ENCODE measurements at places on chromosomes 7 and 10. TPM values are rescaled to one million over a fixed set of nuclear protein-coding genes. Genes with fewer than 3 reads are reported as not detected.

GRCh38 chr7:129825209-129825970, 127.4 kb downstream of the UBE2H start:
- peak; percentile 91 for DNase-seq

DNA sequence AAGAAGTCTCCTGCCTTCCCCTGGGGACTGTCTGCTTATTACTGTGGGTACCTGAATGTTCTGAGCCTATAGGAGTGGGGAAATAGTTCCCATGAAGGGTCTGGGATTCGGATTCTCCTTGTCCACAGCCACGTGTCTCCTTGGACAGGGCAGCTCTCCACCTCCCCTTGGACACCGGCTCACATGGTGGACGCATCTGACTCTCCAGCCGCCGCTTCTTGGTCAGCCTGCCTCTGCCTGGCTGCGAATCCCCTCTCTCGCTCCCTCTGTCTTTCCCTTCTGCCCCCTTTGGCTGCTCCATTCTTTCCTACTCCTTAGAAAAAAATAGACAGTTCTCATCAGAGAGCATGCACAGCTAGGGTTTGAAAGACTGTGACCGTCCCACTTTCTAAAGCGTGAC, 46.9 kb downstream of the JAKMIP3 start:
- no peak for DNase-seq

The RHOBTB1 gene
- 38.0 TPM for total RNA-seq

The TPST1 gene
- 78.8 TPM for total RNA-seq

The TSC22D4 gene
- total RNA-seq: 28.0 TPM

The AMZ1 gene
- total RNA-seq: under 0.01 TPM

DNA sequence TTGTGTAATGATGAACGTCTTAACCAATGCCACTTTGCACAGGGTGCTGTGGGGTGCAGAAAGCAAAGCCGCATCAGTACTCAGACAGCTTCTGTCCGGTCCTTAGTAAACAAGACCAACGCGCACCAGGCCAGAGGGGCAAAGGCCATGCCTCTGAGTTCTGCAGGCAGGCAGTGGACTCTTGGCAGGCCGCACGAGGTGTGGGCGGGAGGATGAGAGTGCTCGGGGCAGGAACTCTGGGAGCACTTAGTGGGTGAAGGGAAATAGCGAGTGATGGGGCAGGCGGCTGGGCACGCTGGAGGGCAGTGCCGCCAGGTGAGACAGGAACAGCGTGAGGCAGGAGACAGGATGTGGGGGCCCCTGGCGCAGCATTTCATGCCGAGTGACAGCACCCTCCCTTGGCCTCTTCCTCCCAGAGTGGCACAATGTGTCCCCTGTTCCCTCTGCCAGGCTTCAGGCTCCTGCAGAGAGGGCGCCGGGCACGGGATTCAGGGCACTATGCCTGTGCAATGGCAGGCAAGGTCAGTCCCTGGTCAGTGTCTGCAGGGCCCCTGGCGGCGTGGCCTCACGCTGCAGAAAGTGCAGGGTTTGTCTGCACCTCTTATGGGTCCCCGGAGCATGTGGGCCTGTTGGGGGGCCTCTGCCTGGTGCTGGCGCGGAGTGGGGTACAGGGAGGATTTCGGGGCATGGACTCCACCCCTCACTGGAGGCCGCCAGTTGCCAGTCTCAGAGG, 60.4 kb downstream of the VIPR2 start:
- DNase-seq: no peak

GRCh38 chr7:19020062-19020461, 97.4 kb downstream of the TWIST1 start:
- DNase-seq: no peak

GRCh38 chr7:36278620-36279172, 111.0 kb upstream of the ANLN start:
- DNase-seq: no peak

The CLIP2 gene
- 61.0 TPM for total RNA-seq

The NRCAM gene
- 1.7 TPM for total RNA-seq

DNA sequence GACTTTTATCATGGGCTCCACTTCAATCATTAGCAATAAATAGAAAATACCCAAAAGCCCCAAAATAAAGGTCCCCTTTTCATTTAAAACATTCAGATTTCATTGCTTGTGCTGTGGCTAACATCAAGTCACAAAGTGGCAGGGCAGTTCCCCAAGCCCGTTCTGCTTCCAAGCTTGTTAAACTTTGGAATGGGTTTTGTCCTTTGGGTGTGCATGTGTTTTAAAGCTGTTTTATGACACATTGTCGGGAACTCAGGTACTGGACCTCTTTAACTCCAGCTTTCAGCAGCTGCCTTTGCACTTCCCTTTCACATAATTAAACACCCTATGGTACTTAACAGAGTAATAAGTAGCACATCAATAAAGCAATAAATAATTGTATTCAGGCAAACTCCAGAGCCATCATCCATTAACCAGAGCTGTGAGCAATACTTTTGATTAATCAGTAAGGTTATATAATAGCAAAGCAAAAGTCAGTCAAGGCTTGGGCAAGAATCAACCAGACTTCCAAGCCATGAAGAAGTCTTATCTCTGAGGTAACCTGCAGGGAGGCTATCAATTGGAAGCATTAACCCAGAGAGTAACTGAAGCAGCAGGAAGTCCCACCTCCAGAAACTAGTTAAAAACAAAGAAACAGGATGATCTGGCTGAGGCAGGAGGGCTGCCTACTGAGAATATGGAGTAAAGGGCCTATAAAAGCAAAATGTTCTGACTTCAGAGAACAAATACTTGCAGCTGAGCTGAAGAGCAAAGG, 56.1 kb upstream of the ARID5B start:
- DNase-seq: no peak

DNA sequence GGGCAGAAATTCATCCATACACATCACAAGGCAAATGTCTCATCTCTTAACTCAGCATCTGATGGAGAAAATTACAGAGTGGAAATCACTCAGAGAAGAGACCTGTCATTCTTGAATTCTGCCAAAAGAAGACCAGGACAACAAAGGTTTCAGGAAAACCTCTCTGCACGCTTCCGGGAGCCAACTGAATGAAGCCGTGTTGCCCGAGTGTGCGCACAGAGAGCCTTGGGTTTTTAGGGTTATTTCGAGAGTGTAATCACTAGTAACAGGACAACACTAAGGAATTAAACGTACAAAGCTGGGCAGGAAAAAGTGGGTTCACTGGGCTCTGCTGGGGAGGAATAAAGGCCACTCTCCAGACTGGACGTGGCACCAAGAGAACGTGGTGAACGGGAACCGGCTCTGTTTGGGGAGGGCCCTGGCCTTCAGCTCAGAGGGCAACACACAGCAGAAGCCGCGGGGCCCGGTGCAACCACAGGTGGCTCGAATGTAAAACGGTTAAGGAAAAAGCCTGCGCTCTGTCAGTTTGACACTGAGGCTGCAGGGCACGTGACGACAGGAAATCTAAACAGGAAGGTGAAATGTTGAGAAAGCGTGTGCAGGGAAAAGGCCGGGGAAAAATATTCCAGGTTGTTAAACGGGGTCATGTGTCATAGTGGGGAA, 331.5 kb downstream of the DNAJB6 start:
- no peak for DNase-seq

The TFEC gene
- total RNA-seq: 28.4 TPM

DNA sequence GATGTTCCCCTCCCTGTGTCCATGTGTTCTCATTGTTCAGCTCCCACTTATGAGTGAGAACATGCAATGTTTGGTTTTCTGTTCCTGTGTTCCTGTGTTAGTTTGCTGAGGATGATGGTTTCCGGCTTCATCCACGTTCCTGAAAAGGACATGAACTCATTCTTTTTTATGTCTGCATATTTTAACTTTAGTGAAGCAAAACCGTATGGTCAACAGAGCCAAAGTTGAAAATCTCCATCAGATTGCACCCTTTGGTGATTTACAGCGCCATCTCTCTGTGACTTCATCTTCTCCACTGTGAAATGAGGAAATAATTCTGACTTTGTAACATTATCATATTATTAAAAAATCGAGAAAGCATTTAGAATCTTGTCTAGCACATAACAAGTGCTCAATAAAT, 132.3 kb upstream of the PLXDC2 start:
- peak; percentile 10 for DNase-seq

DNA sequence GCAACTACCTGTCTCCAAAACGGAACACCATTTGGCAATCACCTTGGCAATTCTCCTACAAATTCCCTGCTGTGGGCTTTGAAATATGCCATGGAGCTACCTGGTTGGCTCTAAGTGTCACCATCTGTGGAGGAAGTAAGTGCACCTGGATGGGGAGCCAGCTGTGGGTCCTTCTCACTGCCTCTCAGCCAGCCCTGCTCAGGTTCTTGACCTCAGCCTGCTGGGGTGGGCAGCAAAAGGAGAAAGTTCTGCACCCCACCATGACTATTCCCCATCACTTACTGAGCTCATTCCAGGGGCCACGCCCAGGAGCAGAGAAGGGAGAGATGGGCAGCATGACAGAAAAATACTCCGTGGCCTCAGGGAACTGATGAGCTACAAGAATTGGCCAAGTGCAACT, 158.7 kb downstream of the TNS3 start:
- no peak for DNase-seq

The TMEM229A gene
- 15.2 TPM for total RNA-seq

The AQP1 gene
- total RNA-seq: 158 TPM

The PRLHR gene
- total RNA-seq: not detected

GRCh38 chr10:112448888-112449287, 1.9 kb downstream of the VTI1A start:
- no peak for DNase-seq

The TMEM176B gene
- total RNA-seq: 59.3 TPM

Measured in stomach (tissue), 19 donors.